ENCODE measurements at places on chromosomes 3 and 15.

GRCh38 chr3:71064956-71065763 lies 518.4 kb downstream of the FOXP1 start:
- peak; percentile 66 for DNase-seq

- DNase-seq: no peak
These were observed 573.2 kb upstream of the MDFIC2 start for GRCh38 chr3:70885636-70886035.

GRCh38 chr3:55525436-55525835 lies 38.3 kb upstream of the WNT5A start:
- no peak for DNase-seq

GRCh38 chr3:174329321-174329720 lies 529.8 kb upstream of the NAALADL2 start:
- no peak for DNase-seq

GRCh38 chr15:34246276-34246976 lies 21.6 kb downstream of the EMC4 start:
- no peak for DNase-seq

DNA sequence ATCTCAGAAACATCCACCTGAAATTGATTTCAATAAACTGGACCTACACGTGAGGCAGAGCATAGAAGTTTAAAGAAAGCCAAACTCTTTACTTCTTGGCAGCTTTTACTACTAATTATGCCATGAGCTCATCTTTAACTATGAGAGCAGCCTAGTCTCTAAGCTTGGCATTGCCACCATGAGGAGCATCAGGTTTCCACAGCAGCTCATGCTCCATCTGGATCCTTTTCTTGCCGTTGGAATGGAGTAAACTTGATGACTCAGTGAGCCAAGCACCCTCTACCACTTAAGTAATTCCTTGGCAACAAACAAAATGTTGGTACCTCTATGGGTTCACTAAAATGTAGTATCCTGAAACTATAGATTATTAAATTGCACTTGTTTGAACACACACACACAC lies 583.2 kb downstream of the EPHA3 start:
- DNase-seq: no peak

DNA sequence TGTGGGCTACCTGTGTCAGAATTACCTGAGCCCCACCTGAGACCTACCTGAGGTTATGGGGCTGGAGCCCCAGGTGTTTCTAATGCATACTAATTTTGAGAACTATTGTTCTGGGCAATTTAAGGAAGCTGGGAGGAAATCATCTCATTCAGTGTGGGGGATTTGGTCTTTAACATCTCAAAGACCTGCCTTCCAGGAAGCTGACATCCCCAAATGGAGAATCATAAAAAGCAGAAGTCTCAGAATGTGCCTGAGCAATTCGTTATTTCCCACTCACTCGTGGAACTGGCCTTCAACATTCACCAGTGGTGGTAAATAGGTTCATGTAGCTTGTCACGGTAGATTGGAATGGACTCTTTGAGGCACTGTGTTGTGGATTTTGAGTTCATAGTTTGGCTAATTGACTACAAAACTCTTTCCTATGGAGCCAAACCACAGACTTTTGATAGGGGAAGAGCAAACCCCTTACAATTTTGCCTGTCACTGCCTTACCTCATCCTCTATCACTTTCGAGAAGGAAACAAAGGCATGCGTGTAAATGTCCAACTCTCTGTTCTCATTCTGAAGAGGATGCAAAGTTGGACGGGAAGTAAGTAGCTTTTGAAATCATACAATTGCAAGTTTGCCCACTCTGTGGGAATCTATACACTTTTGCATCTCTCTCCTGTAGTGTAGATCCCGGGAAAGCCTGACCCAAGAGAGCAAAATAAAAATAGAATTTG lies 521.0 kb upstream of the MDFIC2 start:
- DNase-seq: no peak

GRCh38 chr3:158405507-158405906 lies 165.5 kb upstream of the MLF1 start:
- no peak for DNase-seq

DNA sequence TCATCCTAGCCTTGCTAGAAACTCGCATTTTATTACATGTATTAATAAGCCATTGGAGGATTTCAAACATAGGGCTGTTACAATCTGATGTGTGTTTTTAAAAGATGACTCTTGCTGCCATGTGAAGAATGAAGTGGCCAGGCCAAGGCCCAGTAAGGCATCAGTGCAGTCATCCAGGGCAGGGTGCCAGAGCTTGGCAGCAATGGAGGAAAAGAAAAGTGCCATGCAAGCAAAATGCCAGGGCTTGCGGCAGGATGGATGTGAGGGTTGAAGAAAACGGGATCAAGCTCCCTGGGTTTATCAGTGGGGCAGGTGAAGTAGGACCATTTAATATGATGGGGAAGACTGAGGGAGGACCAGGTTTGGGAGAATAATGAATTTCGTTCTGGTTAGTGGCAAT lies 183.6 kb downstream of the MINAR1 start:
- no peak for DNase-seq

DNA sequence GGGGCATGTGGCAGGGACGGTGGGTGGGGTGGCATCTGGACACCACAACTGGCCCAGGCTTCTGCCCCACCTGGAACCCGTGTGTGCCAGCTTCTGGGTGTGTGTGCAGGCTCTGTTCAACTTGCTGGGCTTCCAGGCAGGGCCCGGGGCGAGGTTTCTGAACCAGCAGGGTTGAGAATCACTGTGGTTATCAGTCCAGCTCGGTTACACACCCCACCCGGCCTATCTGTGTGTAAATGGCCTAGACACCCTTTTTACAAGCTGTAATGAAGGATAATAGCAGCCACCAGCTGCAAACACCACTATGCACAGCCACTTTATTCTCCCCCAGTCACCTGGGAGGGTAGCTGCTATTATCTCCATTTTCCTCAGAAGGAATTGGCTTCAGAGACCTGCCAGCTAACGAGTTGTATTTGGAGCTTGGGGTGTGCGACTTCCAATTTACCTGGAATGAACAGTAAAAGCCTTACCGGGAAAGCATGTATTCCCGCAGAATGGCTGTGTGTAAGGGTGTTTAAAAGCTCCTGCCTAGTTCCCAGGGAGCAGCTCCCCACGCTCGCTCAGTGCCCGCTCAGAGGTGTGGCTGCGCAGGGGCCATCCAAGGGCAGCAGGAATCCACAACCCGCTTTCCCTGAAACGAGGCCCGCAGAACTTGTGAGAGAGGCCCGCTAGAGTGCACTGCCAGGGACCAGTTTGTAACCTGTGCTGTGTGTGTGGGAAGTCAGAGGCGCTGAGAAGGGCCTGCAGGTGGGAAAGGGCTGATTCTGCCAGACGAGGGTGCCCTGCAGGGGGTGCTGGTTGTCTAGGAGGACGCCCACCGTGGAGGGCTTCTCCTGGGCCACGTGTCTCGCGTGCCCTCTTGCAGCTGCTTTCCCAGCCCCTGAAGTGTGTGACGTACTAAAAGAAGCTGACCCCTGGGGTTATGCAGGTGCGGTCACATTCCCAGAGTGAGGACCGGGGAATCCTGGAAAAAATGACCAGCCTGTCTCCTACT lies 83.5 kb downstream of the C3orf70 start:
- DNase-seq: no peak

- no peak for DNase-seq
These were observed 504.4 kb downstream of the ROBO1 start for GRCh38 chr3:79263423-79263822.

GRCh38 chr3:174046311-174046710 lies 648.8 kb downstream of the NLGN1 start:
- DNase-seq: no peak

GRCh38 chr3:122719273-122719921 lies 38.8 kb downstream of the PARP14 start:
- DNase-seq: no peak

DNA sequence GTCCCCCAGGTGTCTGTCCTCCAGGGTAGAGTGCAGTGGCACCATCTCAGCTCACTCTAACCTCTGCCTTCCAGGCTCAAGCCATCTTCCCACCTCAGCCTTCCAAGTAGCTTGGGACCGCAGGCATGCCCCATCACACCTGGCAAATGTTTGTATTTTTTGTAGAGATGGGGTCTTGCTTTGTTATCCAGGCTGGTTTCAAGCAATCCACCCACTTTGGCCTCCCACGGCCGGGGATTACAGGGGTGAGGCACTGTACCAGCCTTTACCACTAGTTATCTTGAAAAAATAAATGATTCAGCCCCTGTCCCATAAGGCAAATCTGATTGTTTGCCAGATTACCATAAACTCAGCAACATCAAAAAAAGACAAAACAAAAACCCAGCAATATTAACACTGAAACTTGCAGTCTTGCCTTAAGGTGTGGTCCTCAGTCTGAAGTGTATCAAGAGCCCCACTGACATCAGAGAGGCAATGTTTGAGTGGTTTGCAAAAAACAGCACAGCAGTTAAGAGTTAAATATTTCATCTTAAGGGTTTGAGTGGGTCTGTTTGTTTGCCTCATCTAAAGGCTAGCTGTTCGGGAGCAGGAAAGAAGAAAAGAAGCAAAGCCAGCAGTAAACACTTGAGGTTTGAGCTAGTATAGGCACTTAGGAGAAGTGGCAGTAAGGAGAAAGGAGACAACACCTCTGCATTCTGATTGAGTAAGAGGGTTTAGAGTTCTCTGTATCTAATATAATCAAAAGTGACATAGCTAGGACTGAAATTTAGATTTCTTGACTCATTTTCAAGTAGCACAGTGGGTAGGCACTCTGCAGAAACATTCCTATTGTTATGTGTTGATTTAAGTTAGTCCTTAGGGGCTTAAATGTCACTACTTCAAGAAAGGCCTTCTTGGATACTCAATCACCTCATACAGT lies 26.3 kb upstream of the EDEM1 start:
- no peak for DNase-seq

DNA sequence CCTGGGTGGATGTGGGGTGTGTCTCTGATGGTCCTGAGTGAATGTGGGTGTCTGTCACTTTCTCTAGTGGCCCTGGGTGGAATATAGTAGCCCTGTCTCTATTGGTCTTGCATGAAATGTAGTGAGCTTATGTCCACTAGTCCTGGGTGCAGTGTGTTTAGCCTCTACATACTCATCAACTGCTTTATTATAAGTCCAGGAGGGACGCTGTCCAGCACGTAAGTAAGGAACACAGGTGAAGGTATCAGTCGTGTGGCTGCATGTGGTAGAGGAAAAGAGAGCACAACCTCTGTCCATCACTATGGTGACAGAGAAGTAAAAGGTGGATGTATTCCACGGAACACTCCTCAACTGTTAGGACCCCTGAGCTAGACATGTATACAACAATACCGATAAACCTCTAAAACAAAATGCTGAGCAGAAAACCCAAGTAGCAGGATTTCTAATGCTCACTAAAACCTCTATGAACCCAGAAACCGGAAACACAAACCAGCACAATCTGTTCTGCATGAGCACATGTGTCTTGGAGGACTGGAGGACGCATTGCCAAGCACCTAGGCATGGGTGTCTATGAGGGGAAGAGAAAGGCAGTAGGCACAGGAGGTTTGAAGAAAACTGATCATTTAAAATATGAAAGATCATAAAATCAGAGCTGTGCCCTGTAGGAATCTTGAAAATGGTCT lies 11.0 kb downstream of the LTF start:
- no peak for DNase-seq

DNA sequence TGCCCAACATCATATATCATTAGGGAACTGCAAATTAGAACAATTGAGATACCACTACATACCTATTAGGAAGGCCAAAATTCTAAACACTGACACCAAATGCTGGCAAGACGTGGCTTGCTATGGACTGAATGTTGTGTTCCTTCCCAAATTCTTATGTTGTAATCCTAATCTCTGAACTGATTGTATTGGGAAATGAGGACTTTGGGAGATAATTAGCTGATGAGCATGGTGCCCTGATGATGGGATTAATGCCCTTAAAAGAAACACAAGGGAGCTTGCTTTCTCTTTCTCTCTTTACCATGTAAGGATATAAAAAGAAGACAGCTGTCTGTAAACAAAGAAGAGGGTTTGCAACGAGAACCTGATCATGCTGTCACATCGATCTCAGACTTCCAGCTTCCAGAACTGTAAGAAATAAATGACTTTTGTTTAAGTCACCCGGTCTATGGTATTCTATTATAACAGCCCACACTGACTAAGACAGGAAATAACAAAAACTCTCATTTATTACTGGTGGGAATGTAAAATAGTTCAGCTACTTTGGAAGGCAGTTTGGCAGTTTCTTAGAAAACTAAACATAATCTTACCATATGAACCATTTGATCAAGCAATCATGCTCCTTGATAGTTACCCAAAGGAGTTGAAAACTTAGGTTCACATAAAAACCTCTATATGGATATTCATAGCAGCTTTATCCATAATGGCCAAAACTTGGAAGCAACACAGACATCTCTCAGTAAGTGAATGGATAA lies 458.3 kb upstream of the CBLB start:
- DNase-seq: no peak

- no peak for DNase-seq
These were observed 104.7 kb downstream of the ZBTB20 start for GRCh38 chr3:115042351-115042750.

DNA sequence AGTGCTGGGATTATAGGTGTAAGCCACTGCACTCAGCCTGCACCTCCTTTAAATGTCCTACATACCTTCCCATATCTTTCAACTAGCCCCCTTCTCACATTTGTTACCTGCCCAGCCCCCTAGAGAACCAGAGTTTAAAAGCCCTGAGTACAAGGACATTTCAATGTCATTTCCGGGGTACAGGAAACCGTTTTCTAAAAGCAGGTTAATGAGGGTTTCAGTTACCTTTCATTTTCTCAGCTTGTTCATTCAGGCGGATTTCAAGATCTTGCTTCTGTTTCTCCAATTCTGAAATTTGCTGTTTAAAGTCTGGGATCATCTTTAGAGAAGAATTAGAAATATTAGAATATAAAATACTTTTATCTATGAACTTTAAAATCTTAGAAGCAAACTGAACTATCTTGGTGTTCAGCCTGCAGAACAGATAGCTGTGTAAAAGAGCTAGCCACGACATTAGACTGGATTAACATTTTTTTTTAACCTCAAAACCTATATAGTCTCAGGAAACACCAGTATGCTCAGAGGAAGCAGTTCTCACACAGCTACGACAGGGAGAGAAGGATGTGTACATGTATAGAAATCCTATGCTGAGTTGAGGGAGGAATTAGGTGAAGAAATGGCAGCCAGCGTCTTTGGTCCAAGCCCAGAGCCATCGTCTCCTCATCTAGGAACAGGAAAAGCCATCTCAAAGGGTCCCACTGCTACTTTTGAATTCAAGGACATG lies 29.9 kb upstream of the GNB5 start:
- no peak for DNase-seq

GRCh38 chr3:67940210-67940952 lies 286.0 kb upstream of the SUCLG2 start:
- DNase-seq: no peak

GRCh38 chr3:8987226-8987625 lies 24.0 kb upstream of the RAD18 start:
- DNase-seq: no peak

GRCh38 chr15:25850154-25851111 lies 12.7 kb downstream of the ATP10A start:
- DNase-seq: peak; percentile 56
